Fibroblast of skin of right biceps (primary cell): ENCODE measurements at places on chromosomes 5 and 9.

- peak; percentile 15 for DNase-seq
These were observed 538.6 kb upstream of the CYLC2 start for GRCh38 chr9:102456562-102456961.

GRCh38 chr5:67061511-67061910 lies 135.1 kb downstream of the CD180 start:
- DNase-seq, result no peak

DNA sequence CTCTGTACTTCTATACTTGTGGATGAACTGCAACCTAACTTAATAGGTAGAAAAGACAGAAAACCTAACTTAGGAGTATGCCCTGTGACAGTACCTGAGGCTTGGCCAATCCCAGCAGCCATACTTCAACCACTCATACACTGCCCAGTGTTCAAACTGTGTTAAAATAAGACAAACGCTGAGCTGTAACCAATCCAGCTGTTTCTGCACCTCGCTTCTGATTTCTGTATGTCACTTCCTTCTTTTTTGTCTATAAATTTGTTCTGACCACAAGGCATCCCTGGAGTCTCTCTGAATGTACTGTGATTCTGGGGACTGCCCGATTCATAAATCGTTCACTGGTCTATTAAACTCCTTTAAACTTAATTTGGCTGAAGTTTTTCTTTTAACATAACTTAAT lies 41.4 kb downstream of the AUH start:
- DNase-seq, result no peak

DNA sequence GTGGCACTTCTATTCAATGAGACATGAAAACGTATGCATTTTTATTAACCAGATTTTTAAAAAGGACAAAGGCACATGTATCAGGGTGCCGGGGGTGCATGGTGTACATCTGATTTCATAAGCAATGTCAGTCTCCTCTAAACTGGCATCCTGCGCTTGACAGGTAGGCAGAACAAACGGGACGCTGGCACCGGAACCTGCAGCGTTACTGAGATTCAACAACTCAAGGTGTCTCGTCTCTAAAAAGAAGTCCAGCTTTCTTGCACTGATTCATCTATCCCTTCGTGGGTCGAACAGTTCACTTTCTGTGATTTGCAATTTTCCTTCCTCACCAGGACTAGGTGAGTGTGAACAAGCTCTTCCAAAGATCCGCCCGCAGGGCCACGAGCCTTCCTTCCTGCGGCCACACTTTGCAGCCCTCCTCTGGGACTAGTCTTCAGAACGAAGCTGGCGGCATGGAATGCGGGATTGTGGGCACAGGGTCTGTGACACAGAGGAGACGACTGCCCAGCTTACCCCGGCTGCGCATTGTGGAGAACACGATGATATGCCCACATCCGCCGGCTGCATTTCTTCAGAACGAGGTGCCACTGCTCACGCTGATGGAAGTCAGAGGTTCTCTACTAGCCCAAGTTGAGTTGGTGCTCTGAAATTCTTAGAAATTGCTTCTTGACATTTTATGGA lies 7.2 kb downstream of the SLC6A3 start:
- no peak for DNase-seq

GRCh38 chr9:132575005-132575609 lies 7.3 kb upstream of the BARHL1 start:
- DNase-seq, result peak; percentile 74

- no peak for DNase-seq
These were observed 31.9 kb downstream of the ICE1 start for GRCh38 chr5:5454391-5454790.

DNA sequence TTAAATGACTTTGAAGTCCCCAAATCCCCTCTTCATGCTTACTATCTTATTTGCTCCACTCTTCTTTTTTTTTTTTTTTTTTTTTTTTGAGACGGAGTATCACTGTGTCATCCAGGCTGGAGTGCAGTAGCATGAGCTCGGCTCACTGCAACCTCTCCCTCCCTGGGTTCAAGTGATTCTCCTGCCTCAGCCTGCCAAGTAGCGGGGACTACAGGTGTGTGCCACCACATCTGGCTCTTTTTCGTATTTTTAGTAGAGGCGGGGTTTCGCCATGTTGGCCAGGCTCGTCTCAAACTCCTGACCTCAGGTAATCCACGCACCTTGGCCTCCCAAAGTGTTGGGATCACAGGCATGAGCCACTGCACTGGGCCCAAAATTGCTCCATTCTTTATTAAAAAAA lies 51.0 kb downstream of the ST8SIA4 start:
- DNase-seq, result no peak

DNA sequence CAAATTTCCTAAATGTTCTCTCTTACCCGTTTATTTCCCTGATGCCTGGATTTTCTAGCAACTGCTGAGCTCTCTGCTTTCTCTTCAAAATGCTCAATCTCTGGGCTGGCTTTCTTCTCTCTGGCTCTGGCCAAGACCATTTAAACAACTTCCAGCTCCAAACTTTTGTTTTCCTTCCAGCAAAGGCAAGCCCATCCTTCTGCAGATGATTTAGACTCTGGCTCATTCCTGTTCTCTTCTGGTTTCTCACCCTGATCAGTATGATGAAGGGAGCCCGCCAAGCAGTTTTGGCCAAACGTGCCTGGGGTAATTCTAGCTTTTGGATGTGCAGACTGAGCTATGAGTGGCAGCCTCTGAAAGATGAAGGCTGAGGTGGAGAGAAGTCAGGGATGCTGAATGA lies 78.1 kb downstream of the HSPA4 start:
- DNase-seq, result no peak

GRCh38 chr9:20144197-20144596 lies 355.4 kb upstream of the SLC24A2 start:
- no peak for DNase-seq

- DNase-seq, result no peak
These were observed 43.4 kb downstream of the RETREG1 start for GRCh38 chr5:16573401-16573800.

- peak; percentile 79 for DNase-seq
These were observed 216.9 kb downstream of the GABBR2 start for GRCh38 chr9:98491828-98492227.

DNA sequence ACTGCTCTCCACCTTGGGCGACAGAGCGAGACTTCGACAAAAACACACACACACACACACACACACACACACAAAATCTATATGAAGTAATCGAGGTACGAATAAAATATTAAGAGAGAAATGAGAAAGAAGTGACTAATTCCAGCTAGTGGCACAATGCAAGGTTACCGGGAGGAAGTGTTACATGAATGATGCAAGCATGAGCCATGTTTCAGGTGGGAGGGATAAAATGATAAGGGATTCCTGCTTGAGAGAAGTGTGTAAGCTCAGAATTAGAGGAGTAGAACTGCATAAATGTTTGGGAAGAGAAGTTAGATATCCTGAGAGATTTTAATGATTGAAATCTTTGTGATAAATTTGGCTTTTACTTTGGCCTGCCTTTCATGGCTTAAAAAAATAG lies 18.8 kb downstream of the HAPLN1 start:
- DNase-seq, result peak; percentile 15

DNA sequence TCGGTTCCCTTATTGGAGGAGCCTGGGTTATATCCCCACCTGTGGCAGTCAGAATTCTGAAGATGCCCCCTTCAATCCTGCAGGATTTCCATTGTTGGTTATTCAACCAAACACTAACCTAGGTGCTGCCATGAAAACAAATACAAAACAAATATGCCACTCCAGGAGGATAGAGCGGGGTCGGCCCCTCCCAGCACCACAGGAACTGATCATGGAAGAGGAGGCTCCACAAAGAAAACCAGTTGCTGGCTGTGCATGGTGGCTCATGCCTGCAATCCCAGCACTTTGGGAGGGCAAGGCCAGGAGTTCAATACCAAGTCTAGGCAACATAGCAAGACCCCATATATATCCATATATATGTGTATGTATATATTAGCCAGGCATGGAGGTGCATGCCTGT lies 13.2 kb upstream of the ADGRD2 start:
- DNase-seq, result no peak

DNA sequence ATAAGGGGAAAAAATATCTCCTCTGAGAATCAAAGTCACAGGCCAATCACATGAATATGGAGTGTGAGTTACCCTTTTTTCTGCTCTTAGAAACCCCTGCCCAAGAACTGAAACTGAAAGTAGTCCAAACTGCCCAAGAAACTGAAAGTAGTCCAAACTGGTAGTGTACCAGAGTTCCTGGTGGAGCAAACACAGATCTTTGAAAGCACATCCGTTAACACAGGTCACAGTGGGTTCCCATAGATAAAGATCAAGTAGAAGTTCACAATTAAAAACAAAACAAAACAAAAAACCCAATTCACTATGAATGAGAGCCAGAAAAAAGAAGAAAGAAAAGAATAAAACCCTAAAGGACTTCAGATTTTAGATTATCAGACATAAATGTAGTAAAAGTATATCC lies 332.4 kb upstream of the EFNA5 start:
- DNase-seq, result peak; percentile 16

DNA sequence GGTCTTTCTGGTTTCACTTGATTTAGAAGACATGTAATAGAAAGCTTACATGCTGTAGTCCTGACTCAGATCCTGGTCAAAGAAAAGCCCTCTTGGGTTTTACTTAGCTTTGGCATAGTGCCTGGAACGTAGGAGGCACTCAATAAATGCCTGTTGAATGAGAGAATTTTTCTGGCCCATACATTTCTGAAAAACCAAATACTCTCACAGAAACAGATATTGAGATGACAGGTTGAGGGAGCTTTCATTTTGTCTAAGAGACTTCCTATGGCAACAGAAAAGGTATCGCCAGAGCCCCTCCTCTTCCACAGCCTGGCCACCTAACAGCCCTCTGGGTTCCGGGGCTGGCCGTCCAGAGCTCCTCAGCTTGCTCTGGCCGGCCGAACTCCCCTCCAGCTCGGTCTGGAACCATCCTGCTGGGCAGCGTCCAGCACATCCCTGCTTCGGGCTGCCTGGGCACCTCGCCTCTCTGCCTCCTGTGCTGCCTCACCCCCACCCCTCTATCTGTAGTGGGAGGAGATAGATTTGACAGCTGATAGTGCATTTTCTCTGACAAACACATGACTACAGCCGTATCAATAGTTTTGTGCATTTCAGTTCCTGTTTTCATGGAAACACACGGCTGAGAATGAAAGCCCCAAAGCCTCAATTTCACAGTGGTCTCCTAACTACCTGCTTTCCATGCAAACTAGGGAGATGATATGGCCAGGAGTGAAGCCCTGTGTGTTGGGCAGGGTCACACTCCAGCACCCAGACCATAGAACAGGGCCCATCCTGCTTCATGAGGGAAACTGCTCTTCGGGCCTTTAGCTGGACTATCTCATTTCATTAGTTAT lies 1.1 kb downstream of the IL4 start:
- peak; percentile 97 for DNase-seq

GRCh38 chr5:37735649-37736347 lies 104.0 kb downstream of the GDNF start:
- peak; percentile 47 for DNase-seq

GRCh38 chr9:75588808-75589207 lies 301.7 kb upstream of the PCSK5 start:
- DNase-seq, result no peak

- no peak for DNase-seq
These were observed 44.5 kb downstream of the FBXO10 start for GRCh38 chr9:37531699-37532098.

DNA sequence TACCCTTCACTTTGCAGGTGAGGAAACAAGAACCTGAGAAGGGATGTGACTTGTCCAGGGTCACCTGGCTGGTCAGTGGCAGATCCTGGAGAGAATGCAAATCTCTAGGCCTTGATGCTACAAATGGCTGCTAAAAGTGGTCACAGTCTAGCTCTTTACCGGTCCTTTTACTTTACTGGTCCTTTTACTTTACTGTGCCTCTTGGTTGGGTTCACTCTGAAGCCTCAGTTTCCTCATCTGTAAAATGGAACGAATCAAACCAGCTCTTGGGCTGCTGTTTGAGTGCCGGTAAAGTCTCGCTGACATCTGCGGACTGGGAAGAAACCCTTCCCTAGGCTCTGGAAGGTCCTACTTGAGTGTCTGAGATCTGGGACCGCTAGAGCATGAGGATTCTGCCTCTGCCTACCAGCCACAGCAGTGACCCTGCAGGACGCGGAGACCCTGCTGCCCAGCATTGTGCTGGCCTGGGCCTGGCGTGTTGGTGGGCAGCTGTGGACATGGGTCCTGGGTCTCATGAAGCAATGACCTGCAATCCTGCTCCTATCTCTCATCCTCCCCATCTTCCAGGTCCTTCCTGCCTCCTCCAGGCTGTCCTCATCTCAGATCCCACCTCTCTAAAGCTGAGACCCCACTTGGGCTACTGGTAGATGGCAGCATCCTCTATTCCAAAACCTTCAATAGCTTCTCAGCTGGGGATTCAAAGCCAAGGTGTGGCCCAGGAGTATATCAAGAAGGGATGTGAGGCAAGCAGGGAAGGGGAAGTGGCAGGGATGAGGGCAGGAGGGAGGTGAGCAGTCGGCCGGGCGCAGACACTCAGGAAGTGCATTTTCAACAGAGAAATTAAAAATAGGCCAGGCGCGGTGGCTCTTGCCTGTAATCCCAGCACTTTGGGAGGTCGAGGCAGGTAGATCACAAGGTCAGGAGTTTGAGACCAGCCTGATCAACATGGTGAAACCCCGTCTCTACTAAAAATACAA lies 13.3 kb downstream of the CORO2A start:
- DNase-seq, result no peak

GRCh38 chr5:9268226-9268625 lies 277.6 kb downstream of the SEMA5A start:
- peak; percentile 53 for DNase-seq

DNA sequence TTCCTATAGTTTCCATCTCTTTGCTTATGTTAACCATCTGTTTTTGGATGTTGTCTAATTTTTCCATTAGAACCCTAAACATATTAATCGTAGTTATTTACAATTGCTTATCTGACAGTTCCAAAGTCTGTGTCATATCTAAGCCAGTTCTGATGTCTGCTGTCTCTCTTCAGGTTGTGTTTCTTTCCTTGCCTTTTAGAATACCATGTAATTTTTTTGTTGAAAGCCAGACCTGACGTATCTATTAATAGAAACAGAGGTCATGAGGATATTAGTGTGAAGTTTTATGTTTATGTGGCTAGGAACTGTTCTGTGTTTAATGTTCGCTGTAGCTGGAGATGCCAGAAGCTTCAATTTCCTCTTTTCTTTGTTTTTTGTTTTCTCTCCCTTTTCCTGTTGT lies 52.2 kb downstream of the ZNF618 start:
- DNase-seq, result no peak

GRCh38 chr9:127773981-127774380 lies 4.5 kb downstream of the SH2D3C start:
- DNase-seq, result no peak

DNA sequence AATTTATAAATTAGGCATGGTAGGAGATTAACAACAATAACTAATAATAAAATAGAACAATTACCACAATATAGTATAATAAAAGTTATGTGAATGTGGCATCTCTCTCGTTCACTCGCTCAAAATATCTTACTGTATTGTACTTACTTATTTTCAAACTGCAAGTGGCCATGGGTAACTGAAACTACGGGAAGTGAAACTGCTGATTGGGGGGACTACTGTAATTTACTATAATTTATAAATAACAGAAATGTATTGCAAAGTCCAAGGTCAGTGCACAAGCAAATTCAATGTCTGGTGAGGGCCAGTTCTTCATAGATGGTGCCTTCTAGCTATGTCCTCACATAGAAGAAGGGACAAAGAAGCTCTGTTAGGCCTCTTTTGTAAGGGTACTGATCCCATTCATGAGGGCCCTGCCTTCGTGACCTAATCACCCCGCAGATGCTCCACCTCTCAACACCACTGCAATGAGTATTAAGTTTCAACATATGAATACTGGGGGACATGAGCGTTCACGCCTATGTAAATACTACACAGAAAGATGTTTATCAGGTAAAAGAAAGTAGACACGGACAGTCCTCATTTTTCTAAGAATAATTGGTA lies 39.0 kb downstream of the KCNIP1 start:
- no peak for DNase-seq
